ENCODE measurements at places on chromosomes 11 and 22. TPM values are rescaled to one million over a fixed set of nuclear protein-coding genes. Genes with fewer than 3 reads are reported as not detected.

APBB1 gene
- 2.4 TPM for total RNA-seq

BCO2 gene
- total RNA-seq, result 0.38 TPM

OR5AR1 gene
- not detected for total RNA-seq

MYRF gene
- total RNA-seq, result 10.2 TPM

SLC22A6 gene
- total RNA-seq, result not detected

OR10AG1 gene
- not detected for total RNA-seq

- H3K27me3 ChIP-seq, result peaks cover 2% of the 10 kb centered on the region
- peaks cover 19% of the 10 kb centered on the region for H3K4me1 ChIP-seq
- no peak for DNase-seq
- H3K27ac ChIP-seq, result no peak overlapping the region
- no peak overlapping the region for H3K4me3 ChIP-seq
- no peaks in the 10 kb centered on the region for H3K36me3 ChIP-seq
These were observed 77.2 kb upstream of the ZBED5 start for GRCh38 chr11:10935015-10935559.

DNA sequence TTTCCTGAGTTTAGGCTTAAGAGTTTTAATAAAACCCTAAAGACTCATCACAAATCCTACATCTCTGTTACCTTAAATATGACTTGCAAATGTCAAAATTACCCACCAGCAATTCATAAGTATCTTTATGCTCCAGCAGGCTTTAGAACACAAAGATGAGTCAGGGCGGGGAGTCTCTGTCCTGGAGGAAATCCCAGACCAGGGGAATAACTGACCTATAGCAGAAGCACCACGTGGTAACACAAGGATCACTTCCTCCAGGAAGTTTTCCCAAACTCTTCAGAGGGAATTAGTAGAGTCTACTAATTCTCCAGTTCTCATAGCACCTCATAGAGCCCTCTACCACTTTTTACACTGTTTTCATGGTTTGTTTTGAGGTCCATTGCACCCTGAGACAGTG lies 217.0 kb downstream of the NAV2 start:
- H3K4me3 ChIP-seq, result no peak overlapping the region
- no peaks in the 10 kb centered on the region for H3K27me3 ChIP-seq
- H3K36me3 ChIP-seq, result no peaks in the 10 kb centered on the region
- no peak overlapping the region for H3K27ac ChIP-seq
- H3K4me1 ChIP-seq, result peaks cover 17% of the 10 kb centered on the region

GRCh38 chr11:117833401-117833891 lies 8.9 kb upstream of the FXYD2 start:
- no peak for DNase-seq
- H3K27ac ChIP-seq, result no peak overlapping the region
- H3K36me3 ChIP-seq, result no peaks in the 10 kb centered on the region
- H3K27me3 ChIP-seq, result peaks cover 49% of the 10 kb centered on the region

DNA sequence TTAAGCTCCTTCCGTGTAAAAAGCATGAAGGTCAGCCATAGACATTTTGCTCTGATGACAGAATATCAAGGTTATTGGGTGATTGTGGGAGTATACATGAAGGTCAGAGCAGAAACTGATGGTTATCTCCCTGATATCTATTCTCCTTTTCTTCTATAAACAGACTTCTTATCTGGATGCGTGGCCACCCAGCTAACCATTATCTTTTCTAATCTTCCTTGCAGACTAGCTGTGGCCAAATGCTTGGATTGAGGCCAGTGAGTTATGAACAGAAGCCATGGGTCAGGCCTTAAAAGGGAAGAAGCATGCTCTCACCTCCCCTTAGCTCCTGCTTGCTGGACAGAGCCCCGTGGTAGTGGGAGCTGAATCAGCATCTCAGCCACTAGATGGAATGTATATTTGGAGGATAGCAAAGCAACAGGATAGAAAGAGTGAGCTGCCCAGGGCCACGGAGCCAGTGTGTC lies 31.3 kb upstream of the LRRC55 start:
- H3K27me3 ChIP-seq, result no peaks in the 10 kb centered on the region
- no peaks in the 10 kb centered on the region for H3K4me1 ChIP-seq
- H3K27ac ChIP-seq, result no peak overlapping the region
- no peak for DNase-seq
- no peaks in the 10 kb centered on the region for H3K36me3 ChIP-seq

DNA sequence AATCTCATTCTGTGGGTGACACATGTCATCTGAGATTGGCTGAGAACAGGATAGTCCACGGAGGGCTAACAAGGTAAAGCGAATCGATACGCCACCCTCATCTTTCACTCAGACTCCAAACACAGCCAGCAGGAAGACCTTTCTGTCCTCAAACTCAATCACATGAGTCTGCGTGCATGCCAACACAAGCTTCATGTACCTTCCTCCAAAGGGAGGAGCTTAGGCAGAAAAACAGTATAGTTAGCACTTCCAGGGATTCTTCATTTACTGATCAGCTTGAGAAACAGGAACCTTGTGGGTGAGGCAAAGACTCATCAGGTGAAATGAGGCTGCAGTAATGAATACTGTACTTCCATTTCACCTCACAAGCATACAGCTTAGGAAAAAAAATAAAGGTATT lies 767.1 kb upstream of the API5 start:
- H3K36me3 ChIP-seq, result no peaks in the 10 kb centered on the region
- no peak for DNase-seq
- H3K27ac ChIP-seq, result no peak overlapping the region
- H3K4me3 ChIP-seq, result no peak overlapping the region
- H3K27me3 ChIP-seq, result no peaks in the 10 kb centered on the region

- peaks cover 24% of the 10 kb centered on the region for H3K36me3 ChIP-seq
- H3K27ac ChIP-seq, result no peak overlapping the region
- H3K27me3 ChIP-seq, result no peaks in the 10 kb centered on the region
- H3K4me1 ChIP-seq, result peaks cover 7% of the 10 kb centered on the region
These were observed 53.2 kb downstream of the PIK3C2A start for GRCh38 chr11:17154409-17155159.

DNA sequence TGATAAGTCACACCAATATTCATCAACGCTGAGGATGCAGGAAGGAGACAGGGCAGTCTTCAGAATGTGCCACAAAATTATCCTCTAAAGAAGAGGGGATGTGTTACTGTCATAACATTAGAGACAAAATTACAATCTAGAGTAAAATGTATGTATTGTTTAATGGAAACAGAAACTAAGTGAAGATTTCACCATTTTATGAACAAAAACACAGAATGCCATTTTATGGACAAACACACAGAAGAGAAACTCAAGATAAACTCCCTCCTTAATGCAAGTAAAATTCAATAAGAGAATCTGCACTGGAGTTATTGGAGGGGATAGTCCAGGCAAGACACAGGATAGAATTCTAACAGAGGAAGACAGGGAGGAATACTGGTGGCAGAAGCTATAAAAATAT lies 62.8 kb downstream of the LARGE2 start:
- no peaks in the 10 kb centered on the region for H3K36me3 ChIP-seq
- no peak overlapping the region for H3K27ac ChIP-seq
- no peak for DNase-seq
- no peaks in the 10 kb centered on the region for H3K4me1 ChIP-seq

- H3K4me1 ChIP-seq, result peaks cover 17% of the 10 kb centered on the region
- no peak overlapping the region for H3K27ac ChIP-seq
These were observed 7.9 kb downstream of the RGL4 start for GRCh38 chr22:23698673-23699235.

GRCh38 chr11:70811915-70812314 lies 413.6 kb downstream of the CTTN start:
- no peaks in the 10 kb centered on the region for H3K27me3 ChIP-seq
- DNase-seq, result no peak
- H3K4me3 ChIP-seq, result no peak overlapping the region
- H3K27ac ChIP-seq, result no peak overlapping the region
- H3K4me1 ChIP-seq, result no peaks in the 10 kb centered on the region

DNA sequence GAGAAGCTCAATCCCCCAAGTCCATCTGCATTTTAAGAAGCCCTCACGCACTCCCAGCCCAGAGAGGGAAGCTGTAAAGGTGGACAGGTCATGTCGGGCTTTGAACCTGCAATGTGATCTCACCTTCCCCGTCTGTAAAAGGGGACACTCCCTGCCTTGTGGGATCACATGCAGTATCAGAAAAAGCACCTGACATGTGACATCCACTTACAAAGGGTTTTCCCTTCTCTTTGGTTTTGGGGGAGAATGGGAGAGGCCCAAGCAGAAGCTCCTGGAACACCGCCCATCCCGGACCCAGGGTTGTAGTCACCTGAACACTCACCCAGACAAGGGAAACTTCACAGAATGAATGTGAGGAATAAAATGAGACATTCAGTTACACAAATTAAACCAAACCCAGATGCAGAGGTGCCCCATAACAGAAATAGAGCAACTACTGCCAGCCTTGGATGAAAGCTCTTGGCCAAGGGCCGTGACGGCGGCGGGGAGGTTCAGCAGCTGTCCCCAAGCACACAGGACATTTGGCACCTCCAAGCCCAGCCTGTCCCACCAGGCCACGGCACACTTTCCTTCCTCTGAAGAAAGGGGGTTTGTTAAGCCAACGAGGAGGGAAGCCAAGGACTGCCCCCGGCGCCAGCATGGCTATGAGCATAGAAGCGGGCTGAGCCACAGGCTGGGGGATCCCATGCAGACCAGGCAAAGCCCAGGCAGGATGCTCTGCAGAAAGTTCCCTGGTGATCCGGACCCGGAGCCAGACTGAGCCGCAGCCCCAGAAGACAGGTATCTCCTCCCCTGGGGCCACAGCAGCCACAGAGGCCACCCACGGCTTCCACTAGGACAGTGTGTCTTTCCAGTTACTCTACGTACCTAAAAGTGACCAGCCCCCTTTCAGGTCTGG lies 3.8 kb downstream of the BID start:
- no peaks in the 10 kb centered on the region for H3K27me3 ChIP-seq
- no peak overlapping the region for H3K4me3 ChIP-seq
- no peak for DNase-seq
- H3K4me1 ChIP-seq, result peaks cover 51% of the 10 kb centered on the region

DNA sequence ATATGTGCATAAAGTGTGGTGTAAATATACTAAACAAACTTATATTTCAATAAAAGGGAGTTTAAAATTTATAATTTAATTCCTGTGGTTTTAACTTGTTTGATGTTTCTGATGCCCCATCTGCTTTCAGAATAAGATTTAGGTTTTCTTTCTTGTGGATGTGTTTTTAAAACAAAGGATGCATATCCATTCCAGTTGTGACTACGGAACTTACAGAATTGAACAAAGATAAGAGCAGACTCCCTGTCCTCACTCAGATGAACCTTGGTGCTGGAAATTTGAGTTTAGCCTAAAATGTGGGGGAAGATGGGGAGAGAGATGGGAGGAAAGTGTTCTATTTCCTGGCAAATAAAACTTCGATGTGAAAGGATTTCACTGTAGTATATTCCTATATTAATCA lies 2.5 kb downstream of the FJX1 start:
- no peak overlapping the region for H3K4me3 ChIP-seq
- no peak overlapping the region for H3K27ac ChIP-seq
- H3K36me3 ChIP-seq, result no peaks in the 10 kb centered on the region
- H3K4me1 ChIP-seq, result peaks cover 7% of the 10 kb centered on the region

GRCh38 chr11:120563703-120564572 lies 52.4 kb downstream of the GRIK4 start:
- H3K4me3 ChIP-seq, result no peak overlapping the region
- DNase-seq, result no peak
- H3K4me1 ChIP-seq, result no peaks in the 10 kb centered on the region
- H3K27ac ChIP-seq, result no peak overlapping the region
- no peaks in the 10 kb centered on the region for H3K36me3 ChIP-seq
- peaks cover 30% of the 10 kb centered on the region for H3K27me3 ChIP-seq

DNA sequence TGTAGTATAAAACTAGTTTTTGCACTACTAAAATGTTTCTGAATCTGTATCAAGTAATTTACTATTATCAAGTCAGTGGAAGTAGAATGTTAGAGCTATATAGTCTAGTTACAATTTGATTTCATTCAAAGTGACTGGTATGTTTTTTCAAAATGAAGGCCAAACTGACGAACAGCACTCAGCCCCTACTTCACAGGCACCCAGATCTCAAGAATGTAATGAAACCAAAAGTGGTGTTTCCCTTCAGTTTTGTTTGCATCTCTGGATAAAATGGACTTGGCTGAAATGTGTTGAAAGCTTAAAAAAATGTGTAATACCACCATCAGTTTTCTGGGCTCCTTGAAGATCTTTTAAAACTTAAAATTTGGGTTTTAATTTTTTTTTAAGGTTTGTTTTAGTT lies 46.4 kb downstream of the QSER1 start:
- H3K4me1 ChIP-seq, result no peaks in the 10 kb centered on the region
- no peak overlapping the region for H3K4me3 ChIP-seq
- DNase-seq, result no peak
- H3K27ac ChIP-seq, result no peak overlapping the region
- H3K27me3 ChIP-seq, result no peaks in the 10 kb centered on the region

GRCh38 chr22:41983513-41984405 lies 14.5 kb downstream of the SEPTIN3 start:
- no peaks in the 10 kb centered on the region for H3K36me3 ChIP-seq
- no peaks in the 10 kb centered on the region for H3K4me1 ChIP-seq
- DNase-seq, result no peak
- H3K4me3 ChIP-seq, result no peak overlapping the region
- H3K27ac ChIP-seq, result no peak overlapping the region
- peaks cover 1% of the 10 kb centered on the region for H3K27me3 ChIP-seq

- peaks cover 69% of the 10 kb centered on the region for H3K4me1 ChIP-seq
- no peak for DNase-seq
- no peak overlapping the region for H3K4me3 ChIP-seq
- H3K36me3 ChIP-seq, result no peaks in the 10 kb centered on the region
- no peak overlapping the region for H3K27ac ChIP-seq
These were observed 6.0 kb downstream of the C11orf68 start for GRCh38 chr11:65912845-65913244.

DNA sequence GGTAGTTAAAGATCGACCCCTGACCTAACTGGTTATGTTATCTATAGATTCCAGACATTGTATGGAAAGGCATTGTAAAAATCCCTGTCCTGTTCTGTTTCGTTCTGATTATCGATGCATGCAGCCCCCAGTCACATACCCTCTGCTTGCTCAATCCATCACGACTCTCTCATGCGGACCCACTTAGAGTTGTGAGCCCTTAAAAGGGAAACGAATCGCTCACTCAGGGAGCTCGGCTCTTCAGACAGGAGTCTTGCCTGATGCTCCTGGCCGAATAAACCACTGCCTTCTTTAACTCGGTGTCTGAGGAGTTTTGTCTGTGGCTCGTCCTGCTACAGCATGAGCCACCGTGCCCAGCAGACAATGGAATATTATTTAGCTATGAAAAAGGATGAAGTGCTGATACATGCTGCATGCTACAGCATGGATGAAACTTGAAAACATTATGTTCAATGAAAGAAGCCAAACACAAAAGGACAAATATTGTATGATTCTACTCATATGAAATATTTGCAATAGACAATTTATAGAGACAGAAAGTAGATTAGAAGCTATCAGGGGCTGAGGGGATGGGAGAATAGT lies 12.0 kb upstream of the LGALS2 start:
- DNase-seq, result no peak
- peaks cover 21% of the 10 kb centered on the region for H3K27me3 ChIP-seq
- no peaks in the 10 kb centered on the region for H3K36me3 ChIP-seq
- no peak overlapping the region for H3K27ac ChIP-seq
- H3K4me3 ChIP-seq, result no peak overlapping the region

GRCh38 chr22:29290061-29290460 lies 16.4 kb upstream of the GAS2L1 start:
- no peaks in the 10 kb centered on the region for H3K4me1 ChIP-seq
- no peak overlapping the region for H3K27ac ChIP-seq
- H3K27me3 ChIP-seq, result no peaks in the 10 kb centered on the region
- DNase-seq, result no peak

- no peaks in the 10 kb centered on the region for H3K36me3 ChIP-seq
- DNase-seq, result no peak
- H3K4me1 ChIP-seq, result peaks cover 56% of the 10 kb centered on the region
- H3K4me3 ChIP-seq, result no peak overlapping the region
- no peaks in the 10 kb centered on the region for H3K27me3 ChIP-seq
These were observed 3.3 kb downstream of the VSIG2 start for GRCh38 chr11:124748481-124749343.

- DNase-seq, result no peak
- H3K27ac ChIP-seq, result no peak overlapping the region
- H3K27me3 ChIP-seq, result peaks cover 9% of the 10 kb centered on the region
- H3K36me3 ChIP-seq, result no peaks in the 10 kb centered on the region
These were observed 25.3 kb downstream of the OTOG start for GRCh38 chr11:17572359-17572690.

All from HepG2 (cell line).